ENCODE measurements at places on chromosomes 2 and 18. TPM values are rescaled to one million over a fixed set of nuclear protein-coding genes. Genes with fewer than 3 reads are reported as not detected.

Gene ABCG5
- total RNA-seq, result 0.23 TPM

Gene TMEM163
- 41.3 TPM for total RNA-seq

Gene FEV
- total RNA-seq, result not detected

Gene SERPINB10
- total RNA-seq, result 0.46 TPM

Gene HRH4
- total RNA-seq, result 0.23 TPM

Gene CCL20
- total RNA-seq, result not detected

Gene OR6B2
- total RNA-seq, result not detected

Gene AMER3
- total RNA-seq, result 33.7 TPM

Gene KIF5C
- 421 TPM for total RNA-seq

Measured in diencephalon (tissue), 1 donor.